ENCODE measurements at places on chromosomes 5 and 9. TPM values are rescaled to one million over a fixed set of nuclear protein-coding genes. Genes with fewer than 3 reads are reported as not detected.

The RAI14 gene
- total RNA-seq = 12.5 TPM

DNA sequence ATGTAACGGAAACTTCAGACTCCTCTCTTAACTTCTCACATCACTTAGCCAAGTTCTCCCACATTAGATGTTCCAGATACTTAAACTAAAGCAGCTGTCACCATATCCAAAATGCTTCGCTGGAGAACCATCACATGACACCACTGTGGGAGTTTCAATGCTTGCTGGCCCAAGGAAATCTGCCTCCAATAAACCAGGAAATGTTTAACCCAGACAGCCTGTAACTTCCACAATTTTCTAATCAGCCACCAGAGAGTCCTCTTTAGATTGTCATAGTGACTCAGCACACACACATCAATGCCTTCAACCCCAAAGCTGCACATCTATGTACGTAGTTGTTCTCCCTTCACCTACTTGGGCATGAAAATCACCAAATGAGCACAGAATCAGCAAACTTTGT is 118.7 kb downstream of the LPAR1 start:
- no peak for DNase-seq

The TAF11L10 gene
- total RNA-seq = not detected

- no peak for DNase-seq
Measured at GRCh38 chr5:334903-335739, 13.6 kb downstream of the AHRR start.

The ACTBL2 gene
- total RNA-seq = not detected
